Skin of body (tissue), 3 donors: ENCODE measurements at places on chromosomes 3 and 15.

- DNase-seq = peak; percentile 39
Observed at GRCh38 chr3:186099178-186099577, 9.7 kb downstream of the ETV5 start.

GRCh38 chr3:30667280-30667651 is 60.9 kb downstream of the TGFBR2 start:
- DNase-seq = no peak

- no peak for DNase-seq
Observed at GRCh38 chr3:49020330-49021212, 1.4 kb upstream of the NDUFAF3 start.

GRCh38 chr3:176632925-176633324 is 564.4 kb downstream of the TBL1XR1 start:
- no peak for DNase-seq

DNA sequence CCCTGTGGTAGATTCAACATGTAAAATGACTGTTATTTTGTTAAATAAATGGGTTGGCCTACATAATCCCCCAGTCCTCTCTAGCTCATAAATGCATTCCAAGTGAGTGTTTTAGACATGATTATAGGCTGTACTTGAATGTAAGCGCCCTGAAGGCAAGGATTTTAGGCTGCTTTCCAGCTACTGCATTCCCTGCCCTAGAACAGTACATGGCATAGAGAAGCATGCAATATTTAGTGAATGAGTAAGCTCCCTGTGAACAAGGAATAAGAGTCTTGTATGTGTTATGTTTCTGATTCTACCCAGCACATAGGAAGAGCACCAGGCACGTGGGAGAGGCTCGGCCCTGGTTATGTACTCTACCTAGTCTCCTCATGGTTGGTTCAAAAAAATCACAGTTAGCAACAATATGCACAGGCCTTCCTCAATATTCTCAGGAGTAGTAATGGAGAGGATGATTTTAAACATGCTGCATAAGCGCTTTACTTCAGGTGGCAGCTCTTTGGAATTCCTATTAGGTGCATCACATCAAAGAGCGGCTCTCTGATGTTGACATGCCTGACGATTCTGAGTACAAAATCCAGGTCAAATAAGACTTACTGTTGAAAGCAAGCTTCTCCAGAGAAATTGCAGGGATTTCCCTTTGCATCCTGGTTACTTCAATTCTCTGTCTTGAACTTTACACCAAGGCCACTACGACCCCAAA is 456.6 kb downstream of the MAGI1 start:
- no peak for DNase-seq

- no peak for DNase-seq
Observed at GRCh38 chr15:57639306-57639705, 47.6 kb downstream of the MYZAP start.

DNA sequence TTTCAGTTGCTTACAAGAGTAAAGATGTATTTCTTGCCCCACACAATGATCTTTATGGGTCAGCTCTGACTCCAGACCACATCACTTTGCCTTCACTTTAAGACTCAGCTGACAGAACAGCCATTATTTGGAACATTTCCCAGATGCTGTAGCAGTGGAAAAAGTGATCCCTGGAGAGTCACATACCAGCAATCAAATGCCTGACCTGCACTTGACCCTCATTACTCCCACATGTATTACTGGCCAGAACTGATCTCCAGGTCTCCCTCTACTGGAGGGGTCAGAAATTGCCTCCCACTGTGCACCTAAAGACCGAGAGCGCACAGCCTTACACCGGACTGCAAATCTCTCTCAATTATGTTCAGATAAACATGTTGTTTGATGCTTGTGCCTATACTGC is 88.6 kb upstream of the ZNF385D start:
- DNase-seq = peak; percentile 42

- no peak for DNase-seq
Observed at GRCh38 chr15:33242165-33242564, 47.7 kb upstream of the FMN1 start.

GRCh38 chr3:48949376-48949717 is 30.7 kb downstream of the ARIH2 start:
- no peak for DNase-seq

DNA sequence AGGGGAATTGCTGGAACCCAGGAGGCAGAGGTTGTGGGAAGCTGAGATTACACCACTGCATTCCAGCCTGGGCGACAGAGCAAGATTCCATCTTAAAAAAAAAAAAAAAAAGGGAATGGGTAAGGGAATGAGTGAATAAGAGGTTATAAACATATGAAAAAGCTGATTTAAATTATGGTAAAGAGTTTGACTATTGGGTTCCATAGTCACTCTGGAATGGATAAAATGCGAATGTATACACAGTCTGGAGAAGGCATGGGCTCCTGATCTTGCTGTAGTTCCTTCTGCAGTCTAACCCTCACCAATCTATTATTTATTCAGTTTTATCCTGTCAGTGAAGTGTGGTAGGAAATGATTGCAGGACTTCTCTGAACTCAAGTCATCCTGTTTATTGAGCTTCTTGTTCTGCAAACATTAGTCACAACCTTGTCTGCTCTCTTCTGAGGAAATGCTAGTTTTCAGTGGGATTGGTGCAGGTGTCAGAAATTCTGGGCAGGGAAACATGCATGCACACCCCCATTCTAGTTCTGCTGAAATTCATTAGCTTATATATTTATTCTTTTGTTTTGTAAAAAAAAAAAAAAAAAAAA is 190.9 kb upstream of the CFAP20DC start:
- DNase-seq = no peak

DNA sequence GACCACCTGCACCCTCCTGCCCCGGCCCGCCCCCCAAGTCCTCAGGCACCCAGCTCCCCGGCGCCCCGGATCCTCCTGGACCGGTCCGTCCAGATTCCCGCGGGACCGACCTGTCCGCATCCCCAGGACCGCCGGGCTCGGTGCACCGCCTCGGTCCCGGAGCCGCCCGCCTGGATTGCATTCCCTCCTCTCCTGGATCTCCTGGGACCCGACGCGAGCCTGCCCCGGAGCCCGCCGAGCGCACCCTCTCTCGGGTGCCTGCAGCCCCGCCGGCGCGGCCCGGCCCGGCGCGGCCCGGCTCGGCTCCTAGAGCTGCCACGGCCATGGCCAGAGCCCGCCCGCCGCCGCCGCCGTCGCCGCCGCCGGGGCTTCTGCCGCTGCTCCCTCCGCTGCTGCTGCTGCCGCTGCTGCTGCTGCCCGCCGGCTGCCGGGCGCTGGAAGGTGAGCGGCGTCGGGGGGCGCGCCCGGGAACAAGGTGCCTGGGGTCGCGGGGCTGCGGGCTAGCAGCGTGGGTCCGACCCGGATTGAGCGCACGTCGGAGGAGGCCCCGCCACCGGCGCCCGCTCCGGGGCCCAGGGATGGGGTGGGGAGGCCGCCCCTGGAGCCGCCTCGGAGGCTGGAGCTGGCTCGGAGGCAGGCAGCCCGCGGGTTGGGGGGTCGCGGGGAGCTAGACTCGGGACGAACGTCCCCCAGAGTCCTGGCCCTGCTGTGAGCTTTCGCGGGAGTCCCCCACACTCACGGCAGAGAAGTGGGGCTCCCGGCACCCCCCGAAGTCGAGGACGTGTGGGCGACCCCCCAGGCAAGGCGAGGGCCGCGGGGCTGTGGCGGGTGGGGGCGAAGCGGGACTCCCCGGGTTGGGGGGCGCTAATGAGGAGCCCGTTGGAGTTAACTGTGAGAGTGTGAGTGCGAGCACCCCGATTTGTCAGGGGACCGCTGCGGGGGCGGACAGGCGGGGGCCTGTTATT is 610 bp downstream of the EPHB3 start:
- no peak for DNase-seq

DNA sequence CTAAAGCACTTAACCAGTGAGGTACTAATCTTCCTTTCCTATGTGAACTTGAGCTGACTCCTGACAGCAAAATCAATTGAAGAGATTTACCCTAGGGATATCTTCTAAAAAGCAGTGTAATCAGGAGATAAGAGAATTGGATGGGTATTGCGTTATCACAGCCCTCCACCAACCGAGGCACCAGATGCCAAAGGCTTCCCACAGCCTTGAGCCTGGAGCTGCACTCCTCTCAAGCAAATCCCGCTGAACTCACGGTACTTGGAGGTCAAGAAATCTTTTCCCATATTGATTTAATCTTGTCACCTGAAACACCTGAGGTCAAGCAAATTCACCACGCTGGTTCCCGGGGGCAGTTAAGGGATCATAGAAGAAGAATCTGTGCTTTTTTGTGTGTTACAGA is 346.8 kb downstream of the TBL1XR1 start:
- DNase-seq = no peak

DNA sequence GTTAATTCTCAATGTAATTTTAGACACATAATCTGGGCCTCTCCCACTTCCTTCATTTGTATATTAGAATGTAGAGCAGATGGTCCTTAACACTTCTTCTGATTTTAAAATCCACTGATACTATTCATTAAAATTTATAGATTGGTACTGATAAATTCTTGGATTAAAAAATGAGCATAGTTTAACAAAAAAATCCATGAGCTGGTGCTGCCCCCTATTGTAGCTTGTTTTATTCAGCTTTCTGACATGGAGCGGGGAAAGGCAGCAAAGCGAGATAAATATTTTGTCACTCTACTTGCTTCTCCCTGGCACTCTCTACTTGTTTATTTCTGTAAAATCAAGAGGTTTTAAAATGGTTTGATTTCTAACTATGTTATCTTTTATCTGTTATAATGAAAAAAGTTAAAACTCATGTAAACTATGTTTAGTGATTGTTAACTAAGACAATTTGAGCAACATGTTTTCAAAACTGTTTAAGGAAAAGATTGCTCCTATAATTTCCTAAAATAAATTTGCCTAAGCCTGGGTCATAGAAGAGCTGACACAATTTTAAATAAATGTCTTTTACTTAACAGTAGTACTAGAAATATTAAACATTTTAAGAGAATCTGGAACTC is 26.5 kb upstream of the PLOD2 start:
- peak; percentile 7 for DNase-seq

DNA sequence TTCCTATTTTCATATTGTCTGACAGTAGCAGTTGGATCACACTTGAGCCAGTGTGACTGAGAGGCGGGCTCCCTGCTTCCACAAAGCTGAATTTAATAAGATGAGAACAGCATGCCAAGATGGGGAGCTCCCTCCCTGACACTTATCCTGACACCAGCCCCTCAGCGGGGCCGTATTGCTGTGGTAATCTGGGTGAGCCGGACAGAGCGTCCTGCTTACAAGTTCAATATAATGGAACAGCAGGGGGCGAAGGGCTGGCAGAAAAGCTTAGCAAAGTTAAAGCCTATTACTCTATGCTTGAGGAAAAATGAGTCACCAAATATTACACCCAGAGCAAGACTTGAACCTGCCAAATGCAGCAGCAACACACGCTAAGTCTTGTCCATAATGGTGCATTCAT is 163.8 kb upstream of the CMC1 start:
- DNase-seq = no peak

- no peak for DNase-seq
Observed at GRCh38 chr3:127677541-127678314, 5.0 kb downstream of the ABTB1 start.

DNA sequence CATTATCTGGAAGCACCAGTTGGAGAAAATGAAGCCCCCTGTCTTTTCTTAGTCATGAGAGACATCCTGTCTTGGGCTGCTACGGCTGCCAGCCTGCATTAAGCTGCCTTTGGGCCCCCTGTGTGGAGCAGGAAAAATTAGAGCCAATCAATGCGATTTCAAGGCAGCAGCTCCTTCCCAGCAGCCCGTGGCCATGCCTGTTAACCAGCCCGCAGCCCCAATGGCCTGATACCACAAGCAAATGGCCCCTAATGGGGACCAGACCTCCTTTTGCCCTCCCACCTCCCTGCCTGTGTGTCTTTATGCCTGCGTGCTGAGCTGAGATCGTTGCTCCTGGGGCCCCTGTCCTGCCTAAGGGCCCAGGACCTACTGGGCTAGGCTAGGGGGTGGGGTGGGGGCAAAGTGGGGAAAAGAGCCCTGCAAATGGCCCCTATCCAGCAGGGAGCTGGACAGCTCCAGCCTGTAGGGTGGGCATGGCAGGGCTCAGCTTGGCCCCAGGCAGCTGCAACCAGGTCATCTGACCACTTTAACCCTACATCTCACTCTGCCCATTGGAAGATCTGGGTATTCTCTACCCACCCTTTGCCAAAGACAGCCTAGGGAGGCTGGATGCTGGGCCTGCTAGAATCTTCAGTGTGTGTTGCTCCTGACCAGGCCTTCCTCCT is 53.8 kb upstream of the MRPS22 start:
- DNase-seq = no peak

- no peak for DNase-seq
Observed at GRCh38 chr3:16011376-16011775, 163.1 kb upstream of the GALNT15 start.

- no peak for DNase-seq
Observed at GRCh38 chr3:161031134-161031533, 74.0 kb downstream of the B3GALNT1 start.

- no peak for DNase-seq
Observed at GRCh38 chr3:16441371-16441875, 72.1 kb downstream of the RFTN1 start.

DNA sequence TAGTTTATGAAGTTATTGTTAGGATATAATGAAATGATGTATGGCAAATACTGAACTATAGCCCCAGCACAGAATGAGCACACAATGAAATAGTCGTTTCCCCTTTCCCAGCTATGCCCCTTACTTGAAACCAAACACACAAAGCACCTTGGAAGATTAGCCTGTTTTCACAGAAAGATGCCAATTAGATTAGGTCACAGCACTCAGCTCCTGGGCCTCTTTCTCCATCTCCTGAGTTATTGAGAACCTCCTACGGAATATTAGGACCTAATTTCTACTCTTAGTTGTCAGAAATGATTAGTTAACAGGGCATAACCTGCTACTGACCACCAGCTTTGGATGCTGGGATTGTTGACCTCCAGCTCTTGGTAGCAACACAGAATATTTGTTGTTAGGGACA is 269.4 kb upstream of the ROPN1 start:
- no peak for DNase-seq
